ENCODE measurements at places on chromosomes 5 and 9.

- no peak for DNase-seq
Observed at GRCh38 chr5:180380856-180381255, 27.7 kb upstream of the GFPT2 start.

GRCh38 chr5:60634051-60634450 lies 65.9 kb downstream of the DEPDC1B start:
- DNase-seq, result no peak

DNA sequence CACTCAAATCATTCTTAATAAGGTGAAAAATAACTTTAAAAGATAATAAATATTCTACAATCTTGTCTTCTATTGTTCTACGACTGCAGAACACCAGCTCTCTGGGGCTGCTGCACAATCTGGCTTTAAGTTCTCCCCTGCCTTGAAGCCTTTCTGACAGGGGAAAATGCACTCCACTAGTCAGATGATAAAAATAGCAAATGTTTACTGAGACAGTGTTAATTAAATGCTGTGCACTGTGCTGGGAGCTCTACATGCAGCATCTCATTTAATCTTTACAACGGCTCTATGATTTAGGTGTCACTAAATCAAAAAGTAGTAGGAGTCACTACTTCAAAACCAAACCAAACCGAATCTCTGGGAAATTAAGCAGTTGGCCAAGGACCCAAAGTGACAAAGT lies 132.7 kb downstream of the SLIT3 start:
- no peak for DNase-seq

- no peak for DNase-seq
Observed at GRCh38 chr5:127685662-127686061, 17.5 kb upstream of the CCDC192 start.

DNA sequence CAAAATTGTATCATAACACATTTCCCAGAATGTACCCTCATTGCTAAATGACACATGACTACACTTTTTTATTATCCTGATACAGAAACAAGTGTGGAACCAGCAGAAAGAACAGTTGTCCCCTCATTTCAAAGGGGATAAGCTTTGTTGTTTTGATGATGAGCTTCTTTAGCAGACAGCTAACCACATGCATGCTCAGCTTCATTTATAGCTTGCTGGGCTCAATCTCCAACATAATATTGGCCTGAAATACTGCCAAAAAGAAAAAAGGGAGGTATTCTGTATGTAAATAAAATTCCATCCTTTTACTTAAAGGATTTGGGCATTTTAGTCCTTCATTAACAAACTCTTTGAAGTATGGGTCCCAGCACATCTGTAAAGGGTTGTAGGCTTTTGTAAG lies 120.4 kb downstream of the SPATA31D1 start:
- no peak for DNase-seq

- peak; percentile 40 for DNase-seq
Observed at GRCh38 chr5:442335-443238, at the start of gene EXOC3. EXOC3 (plus strand) TSS chr5:443176; CDS start chr5:446206, 3,030 bp downstream.

GRCh38 chr5:66741394-66741793 lies 145.2 kb downstream of the MAST4 start:
- no peak for DNase-seq

GRCh38 chr5:67195406-67196275 lies 958 bp downstream of the CD180 start:
- DNase-seq, result no peak

- DNase-seq, result no peak
Observed at GRCh38 chr5:56760723-56761122, 54.6 kb upstream of the MAP3K1 start.

- no peak for DNase-seq
Observed at GRCh38 chr5:139611703-139612584, 36.2 kb upstream of the CXXC5 start.

DNA sequence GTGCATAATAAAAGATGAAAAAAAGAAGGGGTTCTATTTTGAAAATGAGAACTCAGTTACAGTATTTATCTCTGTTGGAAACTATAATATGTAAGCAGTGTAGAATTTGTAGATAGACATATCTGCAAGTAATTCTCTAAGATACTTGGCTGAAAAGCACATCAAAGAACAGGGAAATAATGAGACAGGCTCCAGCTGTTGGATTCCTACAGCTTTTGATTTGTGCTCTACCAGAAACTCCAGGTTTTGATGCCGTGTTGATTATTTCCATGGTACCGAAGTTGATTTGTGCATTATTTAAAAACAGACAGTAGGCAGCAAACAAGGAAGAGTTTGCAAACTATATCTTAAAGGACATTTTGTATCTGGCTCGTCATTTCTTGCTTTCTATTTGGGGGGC lies 2098.7 kb upstream of the WWC1 start:
- DNase-seq, result no peak

All from caudate nucleus (tissue), 63 donors.